H1 (cell line): ENCODE measurements at places on chromosomes 1 and 21. TPM values are rescaled to one million over a fixed set of nuclear protein-coding genes. Genes with fewer than 3 reads are reported as not detected.

- H3K4me1 ChIP-seq: no peaks in the 10 kb centered on the region
- no peaks in the 10 kb centered on the region for H3K27me3 ChIP-seq
- H3K27ac ChIP-seq: no peak overlapping the region
- no peaks in the 10 kb centered on the region for H3K36me3 ChIP-seq
Measured at GRCh38 chr21:36166705-36167104, 10.1 kb downstream of the DOP1B start.

The TRIM58 gene
- 2.1 and 2.8 TPM in 2 replicates for total RNA-seq

The PRAMEF12 gene
- not detected in 2 replicates for total RNA-seq

DNA sequence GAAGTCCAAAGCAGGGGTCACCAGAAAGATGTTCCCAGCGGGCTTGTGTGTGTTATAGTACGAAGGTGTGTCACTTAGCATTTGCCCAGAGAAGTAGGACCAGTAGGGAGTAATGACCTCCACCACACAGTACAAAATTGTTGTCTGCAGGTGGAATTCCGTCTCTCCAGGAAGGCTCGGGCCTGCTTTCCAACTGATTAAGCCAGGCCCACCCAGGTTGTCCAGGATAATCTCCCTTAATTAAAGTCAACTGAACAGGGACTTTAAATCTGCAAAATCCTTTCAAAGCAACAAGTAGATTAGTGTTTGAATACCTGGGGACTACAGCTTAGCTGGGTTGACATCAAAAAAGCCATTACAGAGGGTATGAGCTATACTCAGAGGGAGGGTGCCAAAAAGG lies 131.3 kb downstream of the BACH1 start:
- no peak overlapping the region for H3K27ac ChIP-seq
- no peaks in the 10 kb centered on the region for H3K27me3 ChIP-seq
- no peak for DNase-seq
- no peaks in the 10 kb centered on the region for H3K4me1 ChIP-seq
- no peak overlapping the region for H3K4me3 ChIP-seq

DNA sequence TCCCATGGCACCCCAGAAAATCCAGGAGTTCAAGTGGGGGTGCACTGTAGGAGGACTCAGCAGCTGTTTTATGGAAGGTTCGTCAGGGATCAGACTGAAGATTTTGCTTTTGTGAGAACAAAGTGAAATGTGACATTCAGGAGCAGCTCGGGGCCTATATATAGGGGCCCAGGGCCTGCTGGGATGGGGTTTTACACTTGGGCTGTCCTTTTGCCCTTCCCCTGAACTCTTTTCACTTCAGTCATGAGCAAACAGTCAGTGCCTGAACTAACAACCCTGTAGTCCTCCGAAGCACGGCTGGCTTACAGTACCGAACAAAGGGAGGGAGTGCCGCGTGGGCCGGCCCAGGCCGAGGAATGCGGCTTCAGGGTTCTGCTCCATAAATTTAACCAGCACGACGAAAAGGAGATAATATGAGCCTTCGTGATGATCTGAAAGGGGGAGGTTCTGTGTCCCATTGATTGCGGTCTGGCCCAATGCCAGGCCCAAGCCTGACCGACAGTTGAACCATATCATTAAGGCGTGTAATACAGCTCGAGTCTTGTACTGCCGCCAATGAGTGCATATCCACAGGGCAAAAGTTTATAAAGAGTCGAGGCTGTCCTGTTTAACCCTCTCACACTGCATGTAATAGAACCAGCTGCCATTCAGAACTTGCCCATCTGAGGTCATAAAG lies 139.9 kb downstream of the DHRS3 start:
- H3K4me1 ChIP-seq: peaks cover 3% of the 10 kb centered on the region
- no peak for DNase-seq
- no peak overlapping the region for H3K27ac ChIP-seq

GRCh38 chr1:169059421-169059820 lies 47.1 kb upstream of the ATP1B1 start:
- no peak overlapping the region for H3K27ac ChIP-seq
- no peaks in the 10 kb centered on the region for H3K36me3 ChIP-seq
- no peaks in the 10 kb centered on the region for H3K27me3 ChIP-seq
- no peak for DNase-seq
- H3K4me3 ChIP-seq: no peak overlapping the region
- no peaks in the 10 kb centered on the region for H3K4me1 ChIP-seq

The TACSTD2 gene
- 0.76 and 0.88 TPM in 2 replicates for total RNA-seq

The TRIM63 gene
- not detected in 2 replicates for total RNA-seq

DNA sequence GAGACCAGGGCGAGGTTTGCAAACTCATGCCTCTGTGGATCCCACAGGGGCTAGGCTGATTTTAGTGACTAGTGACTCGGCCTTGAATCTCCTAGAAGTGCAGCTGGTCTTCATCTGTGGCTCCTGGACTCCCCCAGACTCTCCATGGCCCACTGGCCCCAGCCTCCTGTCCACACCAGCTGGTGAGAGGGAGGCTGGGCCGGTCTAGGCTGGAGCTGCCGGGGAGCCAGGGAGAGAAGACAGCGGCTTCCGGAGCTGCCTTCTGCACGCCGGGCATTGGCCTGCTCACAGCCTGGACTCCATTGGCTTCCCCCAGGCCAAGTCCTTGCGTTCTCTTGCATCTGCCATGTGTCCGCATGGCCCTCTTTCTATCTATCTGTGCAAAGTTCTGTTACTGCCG lies 52.1 kb upstream of the COL6A1 start:
- H3K4me3 ChIP-seq: no peak overlapping the region
- no peaks in the 10 kb centered on the region; the same call in 1 of the 2 replicates for H3K27me3 ChIP-seq
- H3K36me3 ChIP-seq: no peaks in the 10 kb centered on the region
- H3K4me1 ChIP-seq: no peaks in the 10 kb centered on the region

- H3K36me3 ChIP-seq: no peaks in the 10 kb centered on the region
- H3K4me3 ChIP-seq: no peak overlapping the region
- H3K4me1 ChIP-seq: peaks cover 2% of the 10 kb centered on the region; the same call in 1 of the 2 replicates
- DNase-seq: no peak
- no peaks in the 10 kb centered on the region for H3K27me3 ChIP-seq
Measured at GRCh38 chr1:206573762-206574161, 38.5 kb downstream of the EIF2D start.

GRCh38 chr1:48878191-48878940 lies 101.7 kb upstream of the BEND5 start:
- peaks cover 12% of the 10 kb centered on the region for H3K4me1 ChIP-seq
- DNase-seq: no peak
- no peak overlapping the region for H3K4me3 ChIP-seq
- H3K27me3 ChIP-seq: no peaks in the 10 kb centered on the region

DNA sequence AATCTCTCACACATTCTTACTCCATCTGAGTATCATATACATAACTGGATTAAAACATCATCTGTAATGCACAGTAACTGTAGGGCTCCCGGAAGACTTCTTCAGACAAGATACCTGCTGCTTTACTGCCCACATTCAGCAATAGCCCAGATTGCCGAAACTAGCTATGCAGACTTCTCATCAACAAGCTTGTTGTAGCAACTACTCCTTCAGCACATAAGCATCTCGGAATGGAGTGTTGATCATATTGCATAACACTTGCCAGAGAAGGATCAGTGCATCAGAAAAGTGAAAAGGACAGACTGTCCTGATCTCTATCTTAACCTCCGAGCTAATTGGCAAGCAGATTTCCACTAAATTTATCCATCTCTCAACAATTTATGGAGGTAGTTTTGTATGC lies 354.6 kb upstream of the C1orf87 start:
- H3K4me3 ChIP-seq: no peak overlapping the region
- no peak overlapping the region for H3K27ac ChIP-seq
- H3K4me1 ChIP-seq: no peaks in the 10 kb centered on the region
- no peaks in the 10 kb centered on the region for H3K27me3 ChIP-seq

The REN gene
- total RNA-seq: not detected in 2 replicates

- no peak for DNase-seq
- no peaks in the 10 kb centered on the region for H3K27me3 ChIP-seq
- no peak overlapping the region for H3K27ac ChIP-seq
- no peak overlapping the region for H3K4me3 ChIP-seq
Measured at GRCh38 chr1:160134791-160135572, 16.4 kb upstream of the ATP1A4 start.

The MTMR11 gene
- 3.5 and 4.8 TPM in 2 replicates for total RNA-seq

GRCh38 chr1:45722809-45723208 lies 27.6 kb downstream of the IPP start:
- H3K27me3 ChIP-seq: no peaks in the 10 kb centered on the region
- H3K27ac ChIP-seq: no peak overlapping the region
- no peaks in the 10 kb centered on the region for H3K36me3 ChIP-seq
- DNase-seq: no peak

- H3K27ac ChIP-seq: no peak overlapping the region
- no peaks in the 10 kb centered on the region for H3K36me3 ChIP-seq
- no peaks in the 10 kb centered on the region for H3K27me3 ChIP-seq
Measured at GRCh38 chr1:153058826-153059784, 1.8 kb upstream of the SPRR2A start.

DNA sequence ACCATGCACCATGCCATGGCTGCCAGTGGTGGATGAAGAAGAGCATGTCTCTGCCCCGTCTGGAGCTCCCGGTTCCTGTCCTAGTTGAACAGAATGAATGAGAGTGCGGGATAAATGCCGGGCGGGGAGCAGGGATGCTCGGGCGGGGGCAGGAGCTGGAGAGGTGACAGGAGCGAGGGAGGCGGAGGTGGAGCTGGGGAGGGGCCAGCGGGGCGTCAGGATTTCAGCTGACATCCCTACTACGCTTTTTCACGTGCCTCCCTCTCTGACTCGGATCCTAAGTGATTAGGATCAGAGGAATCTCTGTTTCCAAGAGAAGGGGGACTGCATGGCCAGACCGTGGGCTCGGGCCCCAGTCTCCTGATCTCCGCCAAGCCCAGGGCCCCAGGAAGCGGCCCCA lies 47.3 kb downstream of the TP73 start:
- no peaks in the 10 kb centered on the region; the same call in 1 of the 2 replicates for H3K4me1 ChIP-seq
- no peak overlapping the region for H3K27ac ChIP-seq
- no peaks in the 10 kb centered on the region for H3K36me3 ChIP-seq

The SH3BGR gene
- total RNA-seq: 5.5 and 5.9 TPM in 2 replicates

The RIT1 gene
- 25.3 TPM in 2 replicates for total RNA-seq

- H3K27ac ChIP-seq: no peak overlapping the region
- H3K4me1 ChIP-seq: no peaks in the 10 kb centered on the region
- DNase-seq: no peak
- H3K27me3 ChIP-seq: no peaks in the 10 kb centered on the region
- H3K4me3 ChIP-seq: no peak overlapping the region
Measured at GRCh38 chr1:189429610-189430009, 1048.1 kb downstream of the BRINP3 start.

- no peak for DNase-seq
- H3K4me3 ChIP-seq: no peak overlapping the region
- no peaks in the 10 kb centered on the region for H3K36me3 ChIP-seq
- no peak overlapping the region for H3K27ac ChIP-seq
- H3K4me1 ChIP-seq: no peaks in the 10 kb centered on the region
Measured at GRCh38 chr1:115173151-115173550, 83.8 kb upstream of the TSPAN2 start.

DNA sequence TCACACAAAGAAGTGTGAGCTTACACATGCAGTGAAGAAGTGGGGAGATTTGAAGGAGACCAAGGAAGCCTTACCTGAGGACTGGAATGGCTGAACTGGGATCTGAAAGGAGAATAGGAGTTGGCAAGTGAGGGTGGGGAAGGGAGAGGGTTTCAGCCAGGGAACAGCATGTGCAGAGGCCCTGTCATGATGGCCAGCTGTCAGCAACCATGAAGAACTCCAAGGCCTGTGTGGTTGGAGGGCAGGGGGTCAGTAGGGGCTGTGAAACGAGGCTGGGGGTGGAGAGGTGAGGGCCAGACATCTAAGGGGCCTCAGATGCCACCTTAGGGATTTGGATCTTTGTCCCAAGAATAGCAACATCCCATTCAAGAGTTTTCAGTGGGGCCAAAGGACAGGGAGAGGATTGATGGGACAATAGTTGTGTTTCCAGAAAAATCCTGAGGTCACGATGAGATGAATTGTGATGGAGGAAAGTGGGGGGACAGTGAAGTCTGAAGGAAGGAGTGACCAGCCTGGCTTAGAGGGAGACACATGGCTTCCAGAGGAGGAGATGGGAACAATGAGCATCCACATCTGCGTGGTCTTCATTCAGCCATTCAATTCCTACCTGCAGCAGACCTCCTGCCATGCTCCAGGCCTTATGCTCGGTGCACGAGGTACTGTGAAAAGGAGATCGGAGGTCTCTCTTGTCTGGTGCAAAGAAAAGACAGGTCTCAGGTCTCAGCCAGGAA lies 187.6 kb downstream of the MATN1 start:
- no peak for DNase-seq
- no peak overlapping the region for H3K27ac ChIP-seq
- no peak overlapping the region for H3K4me3 ChIP-seq

The ATAD3A gene
- 63.7 and 64.7 TPM in 2 replicates for total RNA-seq

GRCh38 chr1:70265946-70266345 lies 44.8 kb downstream of the SRSF11 start:
- H3K27me3 ChIP-seq: no peaks in the 10 kb centered on the region
- H3K4me3 ChIP-seq: no peak overlapping the region
- peaks cover 11% of the 10 kb centered on the region; the same call in 1 of the 2 replicates for H3K36me3 ChIP-seq

GRCh38 chr1:245598524-245599305 lies 443.9 kb downstream of the KIF26B start:
- H3K4me1 ChIP-seq: no peaks in the 10 kb centered on the region
- H3K27me3 ChIP-seq: no peaks in the 10 kb centered on the region
- H3K4me3 ChIP-seq: no peak overlapping the region
- H3K27ac ChIP-seq: no peak overlapping the region
- no peaks in the 10 kb centered on the region for H3K36me3 ChIP-seq
- DNase-seq: no peak

DNA sequence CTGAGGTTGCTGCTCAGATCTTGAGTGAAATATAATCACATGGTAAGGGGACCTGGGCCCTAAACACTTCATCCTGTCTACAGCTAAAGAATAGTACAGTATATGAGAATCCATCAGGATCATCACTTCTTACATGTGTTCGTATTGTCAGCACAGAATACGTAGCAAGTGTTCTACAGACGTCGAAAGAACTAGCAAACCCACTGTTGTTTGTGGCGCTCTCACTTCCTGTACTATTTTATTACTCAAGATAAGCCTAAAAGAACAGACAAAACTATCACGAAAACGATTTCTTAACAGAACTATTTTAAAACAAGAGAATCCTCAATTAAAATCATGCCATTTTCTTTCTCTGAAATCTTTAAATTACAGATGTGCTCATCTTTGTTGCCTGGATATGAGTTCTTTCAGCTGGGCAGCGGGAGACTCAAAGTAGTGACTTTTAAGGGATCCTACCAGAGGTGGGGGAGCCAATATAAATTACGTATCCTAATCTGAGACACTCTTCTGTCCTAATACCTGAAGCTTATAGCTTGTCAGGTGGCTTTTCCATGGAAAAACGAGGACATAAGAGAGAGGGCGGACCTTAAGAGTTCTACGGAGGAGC lies 724 bp downstream of the ST7L start:
- DNase-seq: no peak
- H3K4me1 ChIP-seq: no peaks in the 10 kb centered on the region
- peak overlapping the region; percentile 84 for H3K4me3 ChIP-seq
- peaks cover 17% of the 10 kb centered on the region for H3K36me3 ChIP-seq

- no peak for DNase-seq
- H3K4me3 ChIP-seq: no peak overlapping the region
- no peaks in the 10 kb centered on the region for H3K4me1 ChIP-seq
- no peak overlapping the region for H3K27ac ChIP-seq
- H3K36me3 ChIP-seq: no peaks in the 10 kb centered on the region
Measured at GRCh38 chr1:42008264-42008663, 89.5 kb upstream of the HIVEP3 start.
